ENCODE measurements at places on chromosomes 16 and 17.

DNA sequence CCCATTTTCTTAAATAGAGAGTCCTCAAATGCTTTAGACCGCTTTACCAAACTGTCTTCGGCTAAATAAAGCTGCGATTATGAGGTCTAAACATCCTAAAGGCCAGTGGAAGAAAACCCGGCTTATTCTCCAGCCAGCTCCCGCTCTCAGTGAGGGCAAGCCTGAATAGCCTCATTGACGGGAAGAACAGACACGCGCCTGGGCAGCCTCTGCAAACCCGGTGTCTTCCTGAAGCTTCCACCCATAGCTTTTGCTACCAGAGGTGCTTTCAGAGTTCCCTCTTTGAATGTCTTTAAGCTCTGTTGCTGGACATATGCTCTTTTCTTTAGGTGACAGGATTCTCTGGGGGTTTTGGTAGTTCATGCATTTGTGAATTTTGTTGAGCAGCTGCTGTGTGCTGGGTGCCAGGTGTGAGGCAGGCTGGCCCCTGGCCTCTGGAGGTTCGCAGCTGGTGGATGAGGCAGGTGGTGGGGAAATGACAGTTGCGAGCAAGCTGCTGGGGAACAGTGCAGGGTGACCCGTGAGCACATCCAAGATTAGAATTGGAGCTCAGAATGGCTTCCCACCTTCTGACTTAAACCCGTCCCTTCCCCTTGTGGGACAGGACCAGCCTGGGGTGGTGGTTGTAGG lies 44.7 kb downstream of the CRISPLD2 start:
- no peak for DNase-seq

DNA sequence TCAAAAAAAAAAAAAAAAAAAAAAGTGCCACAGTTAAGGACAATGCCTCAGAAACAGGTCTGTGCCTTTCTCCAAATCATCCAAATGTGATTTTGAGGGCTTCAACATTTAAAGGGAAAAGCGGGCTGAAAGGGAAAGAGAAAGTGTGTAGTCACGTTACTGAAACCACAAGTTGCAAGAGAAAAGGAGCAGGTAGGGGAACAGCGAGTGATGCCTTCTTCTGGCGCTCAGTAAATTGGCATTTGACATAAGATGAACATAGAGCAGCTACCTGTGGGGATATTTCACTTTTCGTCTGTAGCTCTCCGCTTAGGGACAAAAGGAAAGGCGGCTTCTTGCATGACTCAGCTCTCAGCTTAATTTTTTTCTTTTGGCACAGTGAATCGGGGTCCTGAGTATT lies 11.1 kb downstream of the CMTM2 start:
- DNase-seq: no peak

DNA sequence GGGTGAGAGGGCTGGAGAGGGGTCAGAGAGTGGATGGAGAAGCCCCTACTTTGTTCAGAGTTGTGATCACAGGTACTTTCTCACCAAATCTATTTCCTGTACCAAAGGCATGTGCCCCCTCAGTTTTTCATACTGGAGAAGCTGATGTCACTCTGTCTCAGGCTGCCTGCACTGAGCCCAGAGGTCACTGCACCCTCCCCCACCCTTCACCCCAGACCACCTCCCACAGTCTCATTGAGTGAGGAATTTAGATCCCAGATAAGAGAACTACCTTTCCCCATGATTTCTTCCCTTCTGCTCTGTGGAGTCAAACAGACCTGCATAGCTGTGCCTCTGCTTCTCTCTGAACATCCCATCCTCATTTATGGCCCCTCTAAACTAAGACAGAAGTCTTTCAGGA lies 140.0 kb upstream of the IRX6 start:
- DNase-seq: no peak

GRCh38 chr16:49350265-49351095 lies 23.1 kb upstream of the C16orf78 start:
- DNase-seq: peak; percentile 8

- no peak for DNase-seq
These were observed 349.1 kb downstream of the SEC14L1 start for GRCh38 chr17:77489893-77490255.

DNA sequence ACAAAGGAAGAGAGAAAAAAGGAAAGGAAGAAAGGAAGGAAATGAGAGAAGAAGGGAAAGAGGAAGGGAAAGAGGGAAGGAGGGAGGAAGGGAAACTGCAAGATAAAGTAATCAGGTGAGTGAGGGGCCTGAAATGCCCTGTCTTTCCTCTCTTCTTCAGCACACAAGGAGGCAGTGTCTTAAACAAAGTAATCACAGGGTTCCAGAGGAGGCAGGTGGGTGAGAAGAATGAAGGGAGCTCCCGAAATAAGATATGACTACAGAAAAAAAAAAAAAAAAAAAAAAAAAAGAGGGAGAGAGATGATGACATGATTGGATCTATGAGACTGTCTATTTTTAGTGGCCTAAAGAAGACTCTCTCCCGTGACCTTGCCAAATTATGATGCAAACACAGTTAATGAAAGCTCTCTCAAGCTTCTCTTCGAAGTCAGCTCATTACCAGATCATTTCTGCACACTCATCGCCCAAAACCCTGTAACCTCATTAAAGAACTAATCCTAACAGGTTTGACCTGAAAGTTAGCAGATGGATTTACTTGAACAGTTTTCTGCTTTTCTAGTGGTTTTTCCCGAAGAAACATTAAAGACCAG lies 53.6 kb downstream of the CDH11 start:
- peak; percentile 45 for DNase-seq

GRCh38 chr16:84992717-84993075 lies 18.6 kb downstream of the ZDHHC7 start:
- DNase-seq: no peak

DNA sequence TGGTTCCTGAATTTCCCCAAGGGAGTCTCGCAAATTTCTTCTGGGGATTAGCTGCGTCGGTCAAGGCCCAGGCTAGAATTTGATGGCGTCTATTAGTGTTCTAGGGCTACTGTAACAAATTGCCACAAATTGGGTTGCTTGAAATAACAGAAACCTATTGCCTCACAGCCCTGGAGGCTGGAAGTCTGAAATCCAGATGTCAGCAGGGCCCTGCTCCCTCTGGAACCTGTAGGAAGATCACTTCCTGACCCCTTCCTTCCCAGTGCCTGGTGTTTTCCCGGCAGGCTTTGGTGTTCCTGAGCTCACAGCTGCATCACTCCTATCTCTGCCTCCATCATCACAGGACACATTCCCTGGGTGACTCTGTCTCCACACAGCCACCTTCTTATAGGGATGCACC lies 24.4 kb downstream of the DHRS7C start:
- DNase-seq: no peak

DNA sequence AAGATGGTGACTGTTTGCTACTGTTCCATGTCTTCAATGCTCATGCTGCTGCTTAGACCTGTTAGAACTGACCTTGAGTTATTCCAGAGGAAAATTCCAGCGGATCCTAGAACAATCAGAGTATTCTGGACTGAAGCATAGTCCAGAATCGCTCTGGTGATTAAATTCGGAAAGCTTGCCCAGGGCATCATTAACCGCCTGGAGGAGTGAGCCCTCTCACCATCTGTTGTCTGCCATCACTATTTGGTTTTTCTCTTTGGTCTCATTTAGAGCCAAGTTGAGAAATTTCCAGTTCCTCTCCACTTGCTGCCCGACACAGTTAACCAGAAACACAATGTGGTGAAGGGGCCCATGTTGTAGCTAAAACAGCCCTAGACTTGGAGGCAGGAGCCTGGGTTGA lies 104.1 kb downstream of the BMERB1 start:
- DNase-seq: no peak

- DNase-seq: no peak
These were observed 15.0 kb upstream of the SLC12A3 start for GRCh38 chr16:56849690-56850680.

DNA sequence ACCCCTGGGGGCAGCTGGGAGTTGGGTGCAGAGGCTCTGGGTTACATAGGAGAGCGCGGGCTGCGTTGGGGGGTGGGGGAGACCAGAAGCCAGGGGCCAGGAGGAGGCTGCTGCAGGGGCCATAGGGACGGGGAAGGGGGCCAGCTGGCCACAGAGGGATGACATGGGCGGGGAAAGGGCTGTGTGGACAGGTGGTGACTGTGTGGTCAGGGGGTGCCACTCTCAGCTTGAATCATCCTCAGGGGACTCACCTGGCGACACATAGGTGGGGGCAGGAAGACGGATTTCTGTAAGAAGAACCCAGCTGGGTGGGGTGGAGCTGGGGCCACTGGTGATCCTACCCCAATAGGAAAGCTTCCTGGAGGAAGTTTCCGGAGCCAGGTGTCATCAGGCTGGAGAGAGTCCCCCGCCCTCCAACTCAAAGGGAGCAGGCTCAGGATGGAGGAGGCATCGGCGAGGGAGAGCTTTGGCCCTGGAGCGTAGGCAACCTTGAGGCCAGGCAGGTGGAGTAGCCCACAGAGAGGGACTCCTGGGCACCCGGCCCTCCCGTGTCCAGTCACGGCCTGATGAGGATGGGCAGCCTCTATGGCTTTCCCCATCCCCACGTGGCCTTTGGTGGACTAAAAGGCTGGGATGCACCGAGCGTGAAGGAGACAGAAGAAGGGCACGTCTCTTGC lies 1.2 kb downstream of the TRPV3 start:
- DNase-seq: no peak

- no peak for DNase-seq
These were observed 39.9 kb downstream of the CEP95 start for GRCh38 chr17:64546716-64547115.

GRCh38 chr17:72296456-72296855 lies 175.6 kb downstream of the SOX9 start:
- DNase-seq: peak; percentile 33

DNA sequence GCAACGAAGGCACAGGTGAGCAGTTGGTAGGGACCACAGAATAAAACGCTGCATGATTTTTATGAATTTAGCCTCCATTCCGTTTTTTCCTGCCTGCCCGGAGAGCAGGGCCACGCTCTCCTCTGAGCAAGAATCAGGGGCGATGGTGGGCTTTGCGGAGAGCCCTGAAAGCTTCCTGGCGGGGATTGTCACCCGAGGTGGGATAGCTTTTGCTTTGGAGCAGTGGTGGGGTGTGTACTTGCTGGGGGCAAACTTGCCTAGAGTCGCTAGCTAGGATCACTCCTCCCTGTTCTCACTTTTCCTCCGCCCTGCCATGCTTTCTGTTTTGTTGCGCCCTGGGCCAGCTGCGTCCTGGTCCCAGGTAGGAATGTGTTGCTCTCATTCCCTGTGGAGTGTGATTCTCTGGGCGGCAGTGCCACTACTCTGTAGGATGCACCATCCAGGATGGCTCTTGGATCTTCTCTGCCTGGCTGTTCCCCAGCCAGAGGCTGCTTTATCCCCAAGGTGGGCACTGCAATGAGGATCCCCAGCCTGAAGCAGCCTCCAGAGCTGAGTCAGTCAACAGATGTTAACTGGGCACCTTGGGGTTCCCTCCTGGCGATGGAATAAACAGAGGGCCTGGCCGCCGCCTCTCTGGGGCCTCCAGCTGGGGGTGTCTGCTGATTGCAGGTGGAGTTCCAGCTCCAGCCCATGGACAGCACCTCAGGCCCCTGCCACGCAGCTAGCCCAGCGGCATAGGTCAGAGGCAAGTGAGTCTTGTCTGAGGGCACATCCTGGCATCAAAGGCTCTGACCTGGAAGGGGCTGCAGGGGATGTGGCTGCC lies 360.9 kb upstream of the TNRC6C start:
- no peak for DNase-seq

GRCh38 chr17:79192503-79193351 lies 118.1 kb downstream of the ENGASE start:
- DNase-seq: no peak

GRCh38 chr16:64013856-64014255 lies 1108.0 kb downstream of the CDH11 start:
- DNase-seq: no peak

- DNase-seq: peak; percentile 94
These were observed 64.1 kb upstream of the SREBF1 start for GRCh38 chr17:17900615-17901520.

DNA sequence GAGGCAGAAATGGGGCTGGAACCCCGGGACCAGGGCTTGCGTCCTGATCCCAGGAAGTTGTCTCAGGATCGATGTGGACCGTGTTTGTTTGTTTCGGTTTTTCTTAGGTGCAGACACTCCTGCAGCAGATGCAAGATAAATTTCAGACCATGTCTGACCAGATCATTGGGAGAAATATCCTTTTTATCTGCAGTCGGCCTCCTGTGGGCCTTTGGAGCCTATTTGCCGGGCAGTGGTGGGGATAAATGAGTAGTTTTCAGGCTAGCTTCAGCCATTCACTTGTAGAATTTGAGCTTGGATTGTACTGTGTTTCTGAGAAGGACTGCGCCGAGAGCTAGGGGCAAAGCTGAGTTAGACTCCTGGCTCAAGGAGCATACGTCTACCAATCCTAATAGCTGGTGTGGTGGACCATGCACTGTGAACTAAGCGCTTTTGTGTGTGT lies 816 bp downstream of the HSBP1 start:
- no peak for DNase-seq

DNA sequence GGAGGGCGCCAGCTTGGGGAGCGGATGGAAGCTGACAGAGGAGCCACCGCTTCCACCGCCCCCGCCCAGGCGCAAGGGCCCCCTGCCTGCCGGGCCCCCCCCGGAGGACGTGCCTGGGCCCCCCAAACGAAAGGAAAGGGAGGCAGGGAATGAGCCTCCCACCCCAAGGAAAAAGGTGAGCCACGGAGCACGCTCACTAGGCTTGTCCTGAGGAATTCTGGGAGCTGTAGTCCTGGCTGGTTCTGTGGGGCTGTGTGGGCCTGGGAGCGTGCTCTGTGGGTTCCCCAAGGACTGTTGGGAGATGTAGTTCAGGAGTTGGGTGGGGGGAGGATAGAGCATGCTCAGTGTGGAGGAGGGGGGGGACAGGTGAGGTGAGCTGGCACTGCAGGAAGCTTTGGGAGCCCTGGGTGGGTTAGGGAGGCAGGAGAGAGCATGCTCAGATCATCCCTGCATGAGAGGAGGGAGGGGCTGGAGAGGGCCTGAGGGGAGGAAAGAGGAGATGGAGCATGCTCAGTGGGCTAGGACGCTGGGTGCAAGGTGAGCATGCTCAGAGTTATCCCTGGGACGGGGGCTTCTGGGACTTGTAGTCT lies 4.5 kb downstream of the FBXL19 start:
- DNase-seq: no peak

All from skeletal muscle cell (primary cell).